PC-9 (cell line): ENCODE measurements at places on chromosomes 13 and 19. TPM values are rescaled to one million over a fixed set of nuclear protein-coding genes. Genes with fewer than 3 reads are reported as not detected.

- peak; percentile 83 for DNase-seq
These were observed 13.3 kb upstream of the ISYNA1 start for GRCh38 chr19:18450931-18451836.

The ZNF729 gene
- total RNA-seq = not detected in 2 replicates

The SERP2 gene
- 0.70 and 0.90 TPM in 2 replicates for total RNA-seq

DNA sequence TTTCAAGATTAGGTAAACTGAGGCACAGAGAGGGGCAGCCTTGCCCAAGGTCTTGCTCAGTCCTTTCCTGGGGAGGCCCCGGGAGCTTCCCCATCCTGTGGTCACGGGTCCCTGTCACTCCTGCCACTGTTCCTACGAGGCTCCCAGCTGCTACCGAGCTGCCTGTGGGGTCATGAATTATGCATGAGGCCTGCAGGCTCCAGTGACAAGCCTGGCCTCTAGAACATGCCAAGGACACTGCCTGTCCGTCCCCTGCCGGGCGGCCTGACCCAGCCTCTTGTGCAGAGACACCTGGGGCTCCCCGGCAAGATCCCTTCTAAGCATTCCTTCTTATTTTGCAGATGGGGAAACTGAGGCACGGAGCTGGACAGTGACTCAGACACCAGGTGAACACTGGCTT, 2.7 kb downstream of the FCHO1 start:
- DNase-seq = no peak

The CGB1 gene
- total RNA-seq = 0.83 TPM in 1 of 2 replicates, not detected in the other

The ATP4B gene
- not detected in 2 replicates for total RNA-seq

DNA sequence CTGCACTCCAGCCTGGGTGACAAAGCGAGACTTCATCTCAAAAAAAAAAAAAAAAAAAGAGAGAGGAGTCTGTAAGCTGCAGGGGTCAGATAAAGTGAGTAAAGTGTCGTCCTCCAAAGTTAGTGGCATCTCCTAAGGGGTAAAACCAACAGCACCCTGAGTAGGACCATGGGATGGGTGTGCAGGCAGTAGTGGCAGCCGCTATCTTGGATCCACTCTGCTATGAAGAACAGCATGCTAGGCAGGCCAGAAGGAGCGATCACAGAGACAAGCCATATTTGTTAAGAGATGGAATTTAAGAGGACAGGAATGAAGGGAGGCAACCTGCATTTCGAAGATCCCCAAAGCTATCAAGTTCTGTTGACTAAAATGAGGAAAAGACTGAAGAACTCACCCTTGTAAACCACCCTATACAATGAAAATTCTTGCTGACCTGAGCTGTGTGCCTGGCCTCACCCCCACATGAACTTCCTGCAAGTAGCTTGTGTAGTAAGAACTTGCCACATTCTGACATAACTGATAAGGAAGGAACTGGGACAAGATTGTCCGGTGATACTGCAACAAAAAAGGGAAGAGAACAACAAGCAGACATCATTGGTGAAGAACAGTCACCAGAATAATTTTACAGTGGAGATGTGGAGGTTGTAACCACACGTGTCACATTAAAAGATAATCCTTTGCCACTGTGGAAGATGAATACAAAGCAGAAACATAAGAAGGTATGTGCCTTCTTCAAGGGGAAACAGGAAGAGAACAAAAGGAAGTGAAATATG, 16.2 kb downstream of the DPY19L3 start:
- DNase-seq = no peak

- DNase-seq = no peak
These were observed 54.6 kb upstream of the URI1 start for GRCh38 chr19:29887442-29887855.

The CD70 gene
- not detected in 2 replicates for total RNA-seq

The LILRA5 gene
- total RNA-seq = not detected in 2 replicates

DNA sequence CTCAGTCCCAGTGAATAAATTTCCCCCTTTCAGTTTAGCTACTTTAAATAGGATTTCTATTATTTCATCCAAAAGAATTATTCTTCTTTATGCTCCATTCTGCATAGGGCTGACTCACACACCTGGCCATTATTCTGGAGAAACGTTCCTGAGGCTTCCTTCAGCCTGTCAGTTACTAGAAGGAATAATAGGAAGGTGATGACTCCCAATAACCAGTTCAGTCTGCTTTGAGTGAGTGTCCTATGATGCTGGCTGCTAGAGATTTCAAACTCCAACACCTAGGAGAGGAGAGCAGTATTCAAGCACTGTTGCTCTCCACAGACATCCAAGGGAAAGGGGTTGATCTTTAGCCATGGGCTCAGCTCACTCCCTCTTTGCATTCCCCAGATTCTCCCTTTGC, 117.8 kb downstream of the KCTD12 start:
- no peak for DNase-seq

DNA sequence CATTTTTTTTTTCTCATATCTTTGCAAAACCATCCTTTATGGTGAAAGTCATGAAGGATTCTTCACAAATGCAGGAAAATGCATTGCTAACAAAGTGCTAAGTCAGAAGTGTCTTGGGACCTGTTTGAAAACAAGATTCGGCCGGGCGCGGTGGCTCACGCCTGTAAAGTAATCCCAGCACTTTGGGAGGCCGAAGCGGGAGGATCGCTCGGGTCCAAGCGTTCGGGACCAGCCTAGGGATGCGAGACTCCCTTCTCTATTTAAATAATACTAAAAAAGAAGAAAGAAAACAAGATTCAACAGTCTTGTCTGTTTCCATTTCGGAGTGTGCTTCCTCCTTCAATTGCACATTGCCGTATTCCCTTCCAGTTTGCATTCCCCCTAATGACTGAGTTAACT, 819 bp downstream of the EID2B start:
- DNase-seq = no peak

DNA sequence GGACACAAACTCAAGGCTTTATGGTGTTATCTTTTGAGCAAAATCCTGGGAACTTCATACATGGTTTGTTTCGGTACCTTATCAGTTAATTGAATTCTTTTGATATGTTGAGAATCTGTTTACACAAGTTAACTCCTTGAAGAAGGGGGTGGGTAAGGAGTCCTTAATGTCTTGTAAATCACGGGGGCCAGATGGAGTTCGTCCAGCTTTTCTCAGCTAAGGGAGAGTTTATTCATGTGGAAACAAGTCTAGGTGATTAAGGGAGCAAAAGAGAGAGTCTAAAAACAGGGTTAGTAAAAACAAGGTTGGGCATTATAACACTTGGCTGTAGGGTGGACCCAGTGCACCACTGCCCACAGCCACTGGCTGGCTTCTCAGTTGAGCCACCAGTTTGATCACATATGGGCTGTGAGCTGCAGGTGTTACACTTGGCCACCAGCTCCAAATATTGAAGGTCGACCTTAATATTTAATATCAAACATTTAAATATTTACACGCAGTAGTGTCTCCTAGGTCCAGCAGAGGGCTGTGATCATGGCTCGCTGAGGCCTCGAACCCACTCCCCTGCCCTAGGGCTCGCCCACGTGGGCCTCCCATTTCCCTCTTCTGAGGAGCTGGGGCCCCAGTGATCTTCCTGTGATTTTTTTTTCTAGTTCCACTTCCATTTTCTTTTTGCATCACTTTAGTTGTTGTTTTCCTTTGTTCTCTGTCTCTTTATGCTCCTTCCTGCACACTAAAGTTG, 21.0 kb upstream of the ZNF43 start:
- no peak for DNase-seq

GRCh38 chr19:6260912-6261650, 18.7 kb downstream of the MLLT1 start:
- peak; percentile 7 for DNase-seq

- peak; percentile 41 for DNase-seq
These were observed 47.4 kb upstream of the UBAC2 start for GRCh38 chr13:99153219-99153618.

DNA sequence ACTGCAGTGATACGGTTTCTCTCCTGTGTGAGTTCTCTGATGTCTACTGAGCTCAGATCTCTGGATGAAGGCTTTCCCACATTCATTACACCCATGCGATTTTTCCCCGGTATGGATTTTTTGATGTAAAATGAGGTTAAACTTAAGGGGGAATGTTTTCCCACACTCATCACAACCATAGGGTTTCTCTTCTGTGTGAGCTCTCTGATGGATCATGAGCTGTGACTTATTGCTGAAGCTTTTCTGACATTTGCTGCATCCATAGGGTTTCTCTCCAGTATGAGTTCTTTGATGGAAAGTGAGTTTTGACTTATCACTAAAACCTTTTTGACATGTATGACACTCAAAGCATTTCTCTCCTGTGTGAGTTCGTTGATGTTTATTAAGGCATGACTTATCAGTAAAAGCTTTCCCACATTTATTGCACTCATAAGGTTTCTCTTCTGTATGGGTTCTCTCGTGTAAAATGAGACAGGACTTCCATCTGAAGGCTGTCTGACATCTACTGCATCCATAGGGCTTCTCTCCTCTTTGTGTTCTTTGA, 10.6 kb upstream of the ZNF649 start:
- no peak for DNase-seq

GRCh38 chr19:661427-662196, 1.4 kb downstream of the RNF126 start:
- DNase-seq = no peak
